Cardiac muscle cell (in vitro differentiated cells and primary cell): ENCODE measurements at places on chromosomes 12 and 14. TPM values are rescaled to one million over a fixed set of nuclear protein-coding genes. Genes with fewer than 3 reads are reported as not detected.

RDH5 gene
- 10.1 and 11.2 TPM in 2 replicates for total RNA-seq

SELPLG gene
- 1.4 and 2.9 TPM in 2 replicates for total RNA-seq

- H3K4me3 ChIP-seq = peak overlapping the region; percentile 87
- peak overlapping the region; percentile 97 for H3K27ac ChIP-seq
- no peaks in the 10 kb centered on the region for H3K36me3 ChIP-seq
- peaks cover 21% of the 10 kb centered on the region for H3K4me1 ChIP-seq
- no peaks in the 10 kb centered on the region for H3K27me3 ChIP-seq
Observed at GRCh38 chr12:26936559-26937442, 980 bp downstream of the INTS13 start.

DNA sequence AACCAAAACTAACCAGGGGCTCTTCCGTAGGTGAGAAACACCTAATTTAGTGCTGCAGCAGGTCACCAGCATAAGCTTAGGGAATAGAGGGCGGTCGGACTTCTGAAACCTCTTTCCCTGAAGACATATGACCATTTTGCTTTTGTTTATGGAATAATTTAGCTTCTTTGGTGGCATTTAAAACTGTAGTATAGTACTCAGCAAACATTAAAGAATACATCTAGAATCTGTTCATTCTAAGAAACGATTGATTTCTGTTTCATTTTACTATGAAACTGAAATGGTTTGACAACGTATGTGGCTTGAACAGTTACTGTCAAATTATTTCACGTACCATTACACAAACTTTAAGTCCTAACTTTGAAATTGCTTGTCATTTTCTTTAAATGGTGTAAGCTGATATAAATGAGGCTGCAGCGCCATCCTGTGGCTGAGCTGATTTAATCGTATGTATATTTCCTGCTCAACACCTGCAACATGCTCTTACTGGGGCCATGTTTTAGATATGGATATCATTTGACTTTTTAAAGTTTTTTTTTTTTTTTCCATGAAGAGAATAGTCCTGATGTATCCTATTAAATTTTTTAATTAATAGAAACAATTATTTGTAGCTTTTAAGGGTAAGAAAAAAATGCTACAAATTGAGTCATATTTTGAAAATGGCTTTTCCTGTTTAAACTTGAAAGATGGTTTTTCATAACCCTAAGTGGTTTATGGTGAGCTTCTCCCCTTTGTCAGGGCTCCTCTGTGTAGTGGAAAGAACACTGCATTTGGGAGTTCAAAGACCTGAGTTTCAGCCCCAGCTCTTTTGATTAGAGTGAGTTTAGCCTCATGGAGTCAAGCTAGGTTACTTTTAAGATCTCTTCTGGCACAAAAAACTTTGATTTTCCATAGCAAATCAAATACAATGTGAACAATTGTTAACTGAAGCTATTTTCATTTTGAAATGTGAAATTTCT lies 27.4 kb downstream of the CFAP54 start:
- DNase-seq = peak; percentile 84
- H3K4me1 ChIP-seq = no peaks in the 10 kb centered on the region
- no peaks in the 10 kb centered on the region for H3K27me3 ChIP-seq
- no peak overlapping the region for H3K27ac ChIP-seq
- no peak overlapping the region for H3K4me3 ChIP-seq

GRCh38 chr12:130870442-130871285 lies 1.2 kb upstream of the RAN start:
- DNase-seq = peak; percentile 99
- no peak overlapping the region for H3K4me3 ChIP-seq
- no peak overlapping the region for H3K27ac ChIP-seq
- peaks cover 25% of the 10 kb centered on the region for H3K36me3 ChIP-seq

TAMALIN gene
- total RNA-seq = 8.2 and 12.5 TPM in 2 replicates

BICD1 gene
- total RNA-seq = 9.7 and 16.6 TPM in 2 replicates

GRCh38 chr12:48788854-48789775 lies at the start of gene ADCY6:
Gene ADCY6, minus strand, starts transcription at chr12:48789089. Its CDS starts 5,655 bp downstream, at chr12:48783434.
- H3K27me3 ChIP-seq = no peaks in the 10 kb centered on the region
- DNase-seq = peak; percentile 78
- H3K36me3 ChIP-seq = no peaks in the 10 kb centered on the region
- H3K4me1 ChIP-seq = peaks cover 18% of the 10 kb centered on the region
- peak within 1 kb of the TSS; percentile 75 for H3K27ac ChIP-seq

PRR4 gene
- 0.67 and 8.8 TPM in 2 replicates for total RNA-seq

DNA sequence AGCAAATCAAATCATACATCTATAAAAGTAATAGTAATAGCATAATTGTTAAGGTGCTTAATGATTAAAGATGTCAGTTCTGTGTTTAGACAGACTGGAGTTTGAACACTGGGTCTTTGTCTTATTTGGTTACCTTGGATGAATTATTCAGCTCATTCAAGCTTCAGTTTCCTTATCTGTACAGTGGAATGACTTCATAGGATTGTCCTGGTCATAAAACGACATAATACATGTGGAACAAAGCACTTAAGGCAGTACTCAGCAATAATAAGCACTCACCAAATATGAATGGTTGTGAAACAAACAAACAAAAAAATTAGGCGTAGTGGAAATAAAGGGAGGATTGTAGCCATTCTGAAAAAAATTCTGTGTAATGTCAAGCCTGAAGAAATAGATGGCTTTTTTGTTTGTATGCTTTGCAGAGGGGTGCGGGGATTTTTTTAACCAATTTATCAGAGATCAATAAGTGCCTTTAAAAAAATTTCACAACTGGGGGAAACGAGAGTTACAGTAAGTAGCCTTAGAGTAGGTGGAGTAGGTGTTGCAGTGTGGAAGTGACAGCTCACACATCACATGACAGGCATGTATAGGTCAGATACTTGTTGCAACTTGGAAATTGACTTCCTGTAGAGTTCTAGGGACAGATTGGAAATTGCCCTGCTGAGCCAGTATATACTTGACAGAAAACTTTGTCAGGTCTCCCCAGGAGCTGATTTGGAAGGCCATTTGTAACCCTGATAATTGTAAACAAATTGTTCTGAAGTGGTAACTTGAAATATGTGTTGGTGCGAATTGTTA lies 157.7 kb downstream of the SLC15A5 start:
- H3K4me1 ChIP-seq = peaks cover 12% of the 10 kb centered on the region
- no peaks in the 10 kb centered on the region for H3K36me3 ChIP-seq
- H3K27ac ChIP-seq = no peak overlapping the region
- H3K4me3 ChIP-seq = no peak overlapping the region
- no peak for DNase-seq
- no peaks in the 10 kb centered on the region for H3K27me3 ChIP-seq

DNA sequence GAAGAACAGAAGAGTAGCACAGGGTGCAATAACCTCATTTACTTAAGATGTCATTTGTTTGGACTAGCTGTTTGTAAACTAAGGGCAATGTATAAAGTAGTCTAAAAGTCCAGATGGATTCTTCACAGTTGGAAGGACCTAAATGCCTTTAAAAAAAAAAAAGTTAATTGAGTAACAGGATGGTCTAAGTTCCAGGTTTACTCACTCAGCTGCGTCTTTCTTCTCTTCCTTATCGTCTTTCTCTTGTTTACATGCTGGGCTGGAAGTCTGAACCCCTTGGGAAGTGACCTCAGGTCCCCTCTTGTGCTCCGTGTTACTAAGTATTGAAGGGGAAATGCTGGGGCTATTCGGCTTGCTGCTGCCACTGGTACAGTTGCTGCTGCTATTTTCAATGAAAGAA lies 82.5 kb downstream of the SH2B3 start:
- H3K36me3 ChIP-seq = peaks cover 70% of the 10 kb centered on the region
- no peaks in the 10 kb centered on the region for H3K4me1 ChIP-seq
- no peak overlapping the region for H3K27ac ChIP-seq
- peak; percentile 87 for DNase-seq

PARP11 gene
- 3.0 and 5.7 TPM in 2 replicates for total RNA-seq

CNTN1 gene
- total RNA-seq = 4.7 and 5.1 TPM in 2 replicates

GRCh38 chr12:31387466-31387865 lies 61.5 kb upstream of the SINHCAF start:
- peak; percentile 7 for DNase-seq
- no peaks in the 10 kb centered on the region for H3K27me3 ChIP-seq
- H3K4me3 ChIP-seq = no peak overlapping the region
- H3K27ac ChIP-seq = peak overlapping the region; percentile 79
- peaks cover 60% of the 10 kb centered on the region for H3K36me3 ChIP-seq
- peaks cover 15% of the 10 kb centered on the region for H3K4me1 ChIP-seq

PAX9 gene
- total RNA-seq = not detected in 2 replicates

- H3K36me3 ChIP-seq = no peaks in the 10 kb centered on the region
- no peak overlapping the region for H3K4me3 ChIP-seq
- H3K27ac ChIP-seq = no peak overlapping the region
- no peak for DNase-seq
Observed at GRCh38 chr12:98232753-98233390, 282.5 kb upstream of the TMPO start.
